ENCODE measurements at places on chromosomes 7 and 10.

GRCh38 chr10:103549349-103549685, 55.8 kb downstream of the NEURL1 start:
- no peak for DNase-seq

GRCh38 chr10:69010151-69010640, 21.6 kb downstream of the KIFBP start:
- no peak for DNase-seq

DNA sequence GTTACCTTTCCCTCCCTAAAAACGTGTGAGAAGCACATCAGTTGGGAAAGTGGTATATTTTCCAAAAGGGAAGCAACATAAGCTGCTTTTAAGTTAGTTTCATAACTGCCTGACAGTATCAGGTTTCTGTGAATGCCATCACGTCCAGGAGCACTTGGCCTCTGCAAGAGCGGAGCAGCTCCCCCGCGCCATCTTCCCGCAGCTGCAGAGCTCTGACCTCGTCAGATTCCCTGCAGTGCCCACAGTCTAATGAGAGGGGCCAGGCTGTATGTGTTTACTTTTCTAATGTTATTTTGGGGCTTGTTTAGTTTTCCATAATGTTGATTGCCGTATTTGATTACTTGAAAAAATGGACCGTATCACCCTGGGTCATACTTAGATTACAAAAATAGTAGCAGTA, 74.2 kb downstream of the MGMT start:
- no peak for DNase-seq

DNA sequence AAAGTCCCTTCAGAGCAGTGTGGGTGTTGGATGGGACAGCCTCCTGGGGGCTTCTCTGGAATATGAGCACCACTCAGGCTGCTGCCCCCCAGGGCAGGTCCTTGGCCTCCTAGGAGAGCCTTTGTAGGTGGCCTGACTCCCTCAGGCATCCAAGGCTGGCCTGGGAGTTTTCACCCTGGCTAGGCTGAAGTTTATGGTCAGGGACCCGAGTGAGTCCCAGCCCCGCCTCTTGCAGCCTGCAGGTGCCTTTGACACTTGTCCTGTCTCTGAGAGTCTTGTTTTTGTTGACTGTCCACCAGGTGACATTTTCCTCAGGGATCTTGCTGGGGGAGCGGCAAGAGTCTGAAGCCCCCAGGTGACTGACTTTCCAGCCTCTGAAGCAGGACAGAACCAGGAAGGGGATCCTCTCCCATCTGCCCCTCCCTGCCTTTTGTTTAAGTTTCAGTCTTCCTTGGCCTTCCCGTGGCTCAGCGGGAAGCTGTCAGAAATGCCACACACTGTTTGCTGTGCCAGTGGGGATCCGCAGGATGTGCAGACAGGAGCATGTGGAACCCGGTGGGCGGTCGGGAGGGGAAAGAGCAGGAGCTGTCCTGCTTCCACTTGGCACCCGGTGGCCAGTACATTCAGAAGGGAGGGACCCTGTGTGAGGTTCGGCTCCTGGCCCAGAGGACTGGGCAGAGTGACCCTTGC, 59.5 kb downstream of the LRRC18 start:
- no peak for DNase-seq

DNA sequence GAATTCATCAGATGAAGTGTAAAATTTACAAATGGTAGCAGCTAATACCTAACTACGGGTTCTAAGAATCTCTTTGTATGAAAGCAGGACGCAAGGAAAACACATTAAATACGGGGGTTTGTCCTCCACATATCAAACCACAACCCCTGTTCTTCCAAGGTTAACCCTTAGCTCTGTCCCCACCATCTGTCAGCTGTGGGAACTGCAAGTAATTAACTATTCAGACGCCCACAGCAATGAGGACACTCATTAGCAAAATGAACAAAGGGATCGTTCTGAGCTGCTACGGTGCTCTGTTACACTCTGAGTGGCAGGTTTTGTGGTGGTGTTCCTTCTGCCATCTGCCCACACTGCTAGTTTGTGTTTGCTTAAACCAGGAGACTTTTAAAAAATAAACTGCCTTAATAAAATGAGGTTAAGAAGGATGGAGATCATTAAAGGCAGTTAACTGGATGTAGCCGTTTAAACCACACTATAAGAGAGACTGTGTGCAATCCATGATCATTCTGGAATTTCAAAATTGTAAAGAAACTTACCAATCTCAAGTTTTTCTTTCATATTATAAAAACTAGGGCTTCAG, 51.4 kb downstream of the C10orf67 start:
- no peak for DNase-seq

DNA sequence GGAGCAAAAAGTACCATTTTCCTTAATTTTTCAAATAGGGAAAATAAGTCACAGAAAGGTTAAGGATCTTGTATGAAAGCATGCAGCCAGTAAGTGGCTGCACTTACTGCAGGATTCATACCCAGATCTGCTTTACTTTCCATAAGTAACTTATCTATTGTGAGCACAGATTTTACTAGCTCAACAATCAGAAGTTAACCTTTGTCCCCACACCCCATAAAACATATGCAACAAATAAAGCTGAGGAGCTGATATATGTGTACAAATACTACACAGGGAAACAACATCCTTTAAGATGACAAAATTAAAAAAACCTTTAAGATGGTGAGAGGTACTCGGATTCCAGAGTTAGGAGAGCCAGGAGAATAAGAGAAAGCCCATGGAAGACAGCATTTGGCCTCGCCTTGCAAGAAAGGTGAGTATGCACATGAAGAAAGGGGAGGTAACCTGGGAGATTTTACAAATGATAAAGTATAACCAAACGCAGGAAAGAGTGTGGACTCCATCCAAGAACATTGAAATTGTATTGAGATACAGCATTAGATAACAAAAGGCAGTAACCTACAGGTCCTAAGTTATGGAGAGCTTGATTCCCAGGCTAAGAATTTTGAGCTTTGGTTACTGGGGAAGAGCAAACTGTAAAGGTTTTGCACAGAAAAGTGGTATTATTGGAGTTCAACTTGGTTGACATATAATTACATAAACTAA, 87.1 kb downstream of the ITGB8 start:
- no peak for DNase-seq

GRCh38 chr10:107437921-107438320, 273.4 kb upstream of the SORCS1 start:
- no peak for DNase-seq

GRCh38 chr7:139232377-139232717, 1.3 kb downstream of the UBN2 start:
- DNase-seq: no peak

GRCh38 chr10:30997536-30998235, 34.0 kb downstream of the ZNF438 start:
- DNase-seq: no peak

GRCh38 chr10:28171468-28172222, 131.2 kb downstream of the MPP7 start:
- no peak for DNase-seq

DNA sequence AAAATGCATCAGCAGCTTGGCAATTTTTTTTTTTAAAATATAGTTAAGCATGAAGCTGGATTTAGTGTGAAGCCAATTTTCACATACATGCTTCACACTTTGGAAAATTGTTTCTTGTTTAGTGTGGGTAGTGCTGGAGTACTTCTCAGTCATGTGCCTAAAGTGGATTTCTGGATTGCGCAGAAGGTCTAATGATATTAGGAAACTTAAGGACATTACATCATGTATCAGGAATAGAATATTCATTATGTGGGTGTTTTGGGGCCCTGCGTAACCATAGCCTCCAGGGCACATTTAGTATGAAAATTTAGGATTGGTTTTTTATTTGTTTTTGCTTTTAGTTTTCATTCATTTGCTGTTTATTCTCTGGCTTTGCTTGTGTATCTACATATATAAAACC, 28.8 kb upstream of the BNIP3 start:
- DNase-seq: no peak

DNA sequence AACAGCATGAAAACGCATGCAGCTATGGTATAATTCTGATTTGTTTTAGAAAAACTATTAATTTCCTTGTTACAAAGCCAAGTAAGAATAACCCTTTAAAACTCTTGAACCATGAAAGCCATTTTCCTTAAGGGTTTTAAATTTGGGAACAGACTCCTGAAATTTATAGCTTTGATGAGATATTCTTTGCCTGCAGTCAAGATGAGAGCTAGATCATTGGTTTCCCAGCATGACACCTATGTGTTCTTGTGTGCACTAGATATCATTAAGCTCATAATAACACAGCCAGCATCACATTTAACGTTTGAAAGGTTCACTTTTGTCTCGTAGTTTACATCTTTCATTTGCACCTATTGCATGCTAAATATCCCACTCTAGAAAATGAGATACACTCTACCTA, 202.2 kb downstream of the PHF14 start:
- DNase-seq: no peak

DNA sequence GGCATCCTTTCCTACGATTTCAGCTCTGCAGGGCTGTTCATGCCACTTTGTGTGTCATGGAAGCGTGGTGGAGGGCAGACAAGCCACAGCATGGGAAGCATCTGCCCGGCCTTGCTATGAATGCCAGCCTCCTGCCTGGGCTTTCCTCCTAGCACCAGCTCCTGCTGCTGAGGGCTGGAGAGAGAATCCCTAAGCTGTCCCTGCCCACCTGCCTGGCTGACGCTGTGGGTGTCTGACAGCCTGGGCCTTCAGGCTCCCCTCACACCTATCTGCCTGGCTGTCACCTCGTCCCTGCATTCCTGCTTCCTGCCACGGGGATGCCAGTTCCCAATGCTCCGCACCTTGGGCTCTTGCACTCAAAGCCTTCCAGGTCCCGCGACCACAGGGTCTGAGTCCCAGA, 606.5 kb upstream of the MGMT start:
- DNase-seq: no peak

DNA sequence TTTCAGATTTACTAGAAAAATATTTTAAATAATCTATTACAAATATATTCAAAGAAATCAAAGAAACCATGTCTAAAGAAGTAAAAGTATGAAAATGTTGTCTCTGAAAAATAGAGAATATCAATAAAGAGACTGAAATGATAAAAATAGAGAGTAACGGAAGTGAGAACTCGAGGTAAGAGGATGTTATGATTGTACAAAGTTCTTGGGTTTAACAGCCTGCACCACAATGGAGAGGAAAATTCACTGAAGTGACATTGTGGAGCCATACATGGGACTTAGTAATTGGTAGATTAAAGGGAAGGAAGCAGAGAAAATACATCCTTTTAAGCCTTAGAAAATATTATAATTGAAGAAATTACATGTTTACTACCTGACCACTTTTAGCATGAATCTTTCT, 77.9 kb downstream of the THSD7A start:
- DNase-seq: no peak

DNA sequence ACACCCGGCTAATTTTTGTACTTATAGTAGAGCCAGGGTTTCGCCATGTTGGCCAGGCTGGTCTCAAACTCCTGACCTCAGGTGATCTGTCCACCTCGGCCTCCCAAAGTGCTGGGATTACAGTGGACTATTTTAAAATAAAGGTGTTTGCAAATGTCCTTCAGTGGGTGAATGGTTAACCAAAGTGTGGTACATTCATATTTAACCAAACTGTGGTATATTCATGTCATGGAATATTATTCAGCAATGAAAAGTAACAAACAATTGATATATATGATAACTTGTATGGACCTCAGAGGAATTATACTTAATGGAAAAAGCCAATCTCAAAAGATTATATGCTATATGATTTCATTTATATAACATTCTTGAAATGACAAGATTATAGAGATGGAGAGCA, 190.0 kb downstream of the CREB5 start:
- no peak for DNase-seq

- DNase-seq: no peak
Observed at GRCh38 chr10:101845893-101846292, 2.3 kb upstream of the KCNIP2 start.

GRCh38 chr10:79615577-79615976, 4.8 kb downstream of the SFTPA1 start:
- DNase-seq: no peak

- no peak for DNase-seq
Observed at GRCh38 chr7:13047061-13047460, 359.6 kb downstream of the ARL4A start.

- no peak for DNase-seq
Observed at GRCh38 chr10:45241865-45242520, 73.4 kb downstream of the OR13A1 start.

DNA sequence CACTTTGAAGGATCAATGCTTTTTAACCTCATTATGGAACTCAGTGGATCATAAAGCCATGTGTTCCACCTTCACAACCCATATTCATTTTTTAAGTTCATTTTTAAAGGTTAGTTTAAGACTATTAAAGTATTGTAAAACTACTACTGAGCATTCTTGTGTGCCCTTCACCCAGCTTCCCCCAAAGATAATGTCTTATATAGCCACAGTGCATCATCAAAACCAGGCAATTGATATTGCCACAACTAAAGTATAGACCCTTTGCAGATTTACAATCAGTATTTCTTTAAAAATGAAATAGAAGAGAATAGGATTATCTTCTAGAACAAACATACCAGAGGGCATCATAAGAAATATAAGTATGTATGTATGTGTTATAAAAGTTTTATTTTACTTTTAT, 597.1 kb downstream of the CCSER2 start:
- no peak for DNase-seq

- DNase-seq: no peak
Observed at GRCh38 chr10:125761961-125762360, 13.7 kb downstream of the MMP21 start.

- DNase-seq: no peak
Observed at GRCh38 chr10:127354255-127354654, 157.9 kb upstream of the INSYN2A start.

GRCh38 chr10:61961278-61961677, 59.8 kb downstream of the ARID5B start:
- no peak for DNase-seq

Data from stimulated activated CD8-positive, alpha-beta memory T cell treated with anti-CD3 and anti-CD28 coated beads, Interleukin-4, amount 100 ng/mL, for 4 hours (primary cell).